ENCODE measurements at places on chromosomes 7 and 10.

DNA sequence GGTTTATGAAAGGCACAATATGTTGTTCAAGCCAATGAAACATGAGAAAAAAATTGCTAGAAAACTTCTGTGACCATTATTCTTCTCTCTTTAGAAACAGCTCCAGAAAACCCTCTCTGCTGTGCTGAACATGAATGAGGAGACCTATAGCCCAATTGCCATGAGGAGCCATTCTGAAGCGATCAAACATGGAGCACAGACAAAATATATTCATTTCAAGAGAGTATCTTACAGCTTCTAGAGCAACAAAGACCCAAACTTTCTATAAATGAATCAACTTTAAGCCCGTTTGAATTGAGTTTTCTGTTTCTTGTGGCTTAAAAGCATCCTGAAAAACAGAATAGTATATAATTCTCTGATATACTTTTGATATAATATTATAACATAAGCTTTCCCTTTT lies 83.4 kb upstream of the UCN3 start:
- DNase-seq = no peak

DNA sequence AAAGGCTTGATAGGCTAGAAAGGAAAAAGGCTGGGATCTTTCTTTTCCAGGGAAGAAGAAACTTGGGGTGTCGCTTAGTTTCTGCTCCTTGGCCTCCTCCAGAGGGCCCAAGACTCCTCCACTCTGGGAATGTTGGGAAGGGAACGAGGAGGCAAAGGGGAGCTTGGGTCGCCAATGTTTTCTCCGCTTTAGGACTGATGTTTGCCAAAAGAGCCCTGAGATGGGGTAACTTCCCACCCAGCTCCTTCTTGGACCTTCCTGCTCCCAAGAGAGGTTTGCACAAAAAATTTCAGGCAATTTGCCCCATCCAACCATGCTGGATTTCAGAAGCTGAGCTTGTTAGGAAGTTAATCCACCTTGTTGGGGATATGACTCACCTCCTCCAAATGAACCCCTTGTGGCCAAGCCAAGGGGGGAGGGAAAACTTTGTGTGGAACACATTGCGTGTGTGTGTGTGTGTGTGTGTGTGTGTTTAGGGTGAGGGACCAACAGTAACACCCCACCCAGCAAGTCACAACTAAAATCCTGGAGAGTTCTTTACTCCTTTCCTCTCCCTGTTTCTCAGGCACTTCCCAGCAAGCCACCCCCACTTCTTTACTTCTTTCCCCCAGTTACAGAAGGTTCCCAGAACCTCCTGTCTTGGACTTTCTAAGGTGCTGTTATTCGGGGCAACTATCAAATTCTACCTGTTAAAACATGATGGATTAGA lies 8.7 kb upstream of the HOXA2 start:
- no peak for DNase-seq

DNA sequence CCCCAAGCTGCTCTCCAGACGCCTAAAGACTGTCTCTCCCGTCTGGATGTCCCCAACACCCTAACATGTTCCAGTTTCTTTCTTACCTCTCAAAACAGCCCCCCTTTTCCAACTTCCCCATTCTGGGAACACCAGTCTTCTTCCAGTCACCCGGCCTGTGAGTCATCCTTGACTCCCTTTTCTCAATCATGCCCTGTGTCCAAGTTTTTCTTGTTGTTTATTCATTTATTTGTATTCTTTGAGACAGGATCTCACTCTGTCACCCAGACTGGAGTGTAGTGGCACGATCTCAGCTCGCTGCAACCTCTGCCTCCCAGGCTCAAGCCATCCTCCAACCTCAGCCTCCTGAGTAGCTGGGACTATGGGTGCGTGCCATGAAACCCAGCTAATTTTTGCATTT lies 15.6 kb downstream of the SNX10 start:
- no peak for DNase-seq

- no peak for DNase-seq
These were observed 12.0 kb downstream of the IFIT5 start for GRCh38 chr10:89426230-89426868.

DNA sequence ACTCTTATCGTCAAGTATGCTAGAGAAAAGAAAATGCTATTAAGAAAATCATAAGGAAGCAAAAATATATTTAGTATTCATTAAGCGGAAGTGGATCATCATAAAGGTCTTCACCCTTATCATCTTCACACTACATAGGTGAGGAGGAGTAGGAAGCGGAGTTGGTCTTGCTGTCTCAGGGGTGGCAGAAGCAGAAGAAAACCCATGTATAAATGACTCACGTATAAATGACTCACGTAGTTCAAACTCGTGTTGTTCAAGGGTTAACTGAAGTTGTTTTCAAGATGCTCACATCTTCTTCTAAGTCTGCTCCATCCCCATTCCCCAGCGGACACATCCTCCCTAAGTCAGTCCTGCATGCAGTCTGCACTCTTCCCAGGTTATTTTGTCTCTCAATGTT lies 72.4 kb downstream of the SFMBT2 start:
- no peak for DNase-seq

DNA sequence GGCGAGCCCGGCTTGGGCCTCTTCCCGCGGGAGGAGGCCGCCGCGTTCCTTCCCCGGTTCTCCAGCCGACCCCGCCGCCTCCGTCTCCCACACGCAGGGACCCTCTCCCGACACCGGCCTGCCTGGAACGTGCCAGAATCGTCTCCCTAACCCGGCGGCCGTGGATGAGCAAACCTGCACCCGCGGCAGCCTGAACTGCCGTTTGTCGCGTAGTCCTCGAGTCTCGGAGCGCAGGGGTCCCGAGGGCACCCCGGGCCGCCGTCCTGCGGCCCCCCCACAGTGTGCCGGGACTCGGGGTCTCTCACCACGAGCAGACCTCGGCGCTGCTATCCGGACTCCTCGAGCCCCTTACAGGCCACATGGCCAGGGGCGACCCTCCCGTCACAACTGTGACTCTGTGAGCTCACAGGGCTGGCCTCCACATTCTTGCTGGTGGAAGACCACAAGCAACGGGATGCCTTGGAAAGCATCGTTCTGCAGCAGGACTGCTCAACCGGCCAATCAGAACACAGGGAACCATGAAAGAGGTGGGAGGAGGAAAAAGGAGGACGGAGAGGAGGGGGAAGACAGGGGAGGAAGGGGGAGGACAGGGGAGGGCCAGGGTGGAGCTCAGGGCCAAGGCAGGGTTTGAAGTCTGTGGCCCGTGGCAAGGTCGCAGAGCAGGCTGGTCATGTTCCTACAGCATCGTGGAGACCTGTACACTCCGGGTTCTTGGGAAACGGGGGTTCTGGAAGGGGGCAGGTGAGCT lies 276.9 kb downstream of the DNAJB6 start:
- peak; percentile 33 for DNase-seq

DNA sequence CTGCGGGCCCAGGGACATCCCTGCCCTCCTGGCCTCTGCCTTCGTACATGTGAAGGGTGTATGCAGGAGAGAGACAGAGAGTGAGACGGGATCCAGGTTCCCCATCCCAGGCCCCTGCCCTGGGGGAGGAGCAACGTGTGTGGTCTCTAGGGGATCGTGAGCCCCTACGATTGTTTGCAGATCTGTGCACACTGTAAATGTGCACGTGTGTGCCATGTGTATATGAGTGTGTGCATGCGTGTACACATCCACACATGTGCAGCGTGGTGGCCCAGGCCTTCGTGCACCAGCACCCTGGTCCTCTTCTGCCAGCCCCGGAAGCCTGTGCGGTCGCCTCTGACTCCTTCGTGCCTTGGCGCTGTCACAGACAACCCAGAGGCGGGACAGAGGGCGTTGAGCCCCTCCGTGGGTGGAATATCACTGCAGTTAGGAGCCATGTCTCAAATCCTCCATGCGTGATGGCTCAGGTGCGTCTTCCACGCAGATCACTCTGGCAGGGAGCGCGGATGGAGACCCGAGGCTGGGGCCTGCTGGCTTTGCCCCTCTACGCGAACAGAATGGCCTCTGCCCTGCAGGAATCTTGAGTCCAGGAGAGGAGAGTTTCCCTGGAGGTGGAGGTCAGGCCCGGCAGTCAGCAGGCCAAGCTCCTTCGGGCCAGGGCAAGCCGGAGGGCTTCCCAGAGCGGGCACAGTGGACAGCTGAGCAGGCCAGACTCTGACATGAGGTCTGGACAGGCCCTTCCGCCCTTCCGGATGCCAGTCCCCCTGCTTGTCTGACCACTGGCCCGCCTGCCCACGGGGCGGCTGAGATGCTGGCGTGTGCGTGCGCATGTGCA lies 97.5 kb downstream of the UNCX start:
- DNase-seq = no peak

GRCh38 chr10:36254199-36254598 lies 612.1 kb upstream of the FZD8 start:
- no peak for DNase-seq

GRCh38 chr10:131252567-131253276 lies 58.8 kb downstream of the TCERG1L start:
- DNase-seq = no peak

DNA sequence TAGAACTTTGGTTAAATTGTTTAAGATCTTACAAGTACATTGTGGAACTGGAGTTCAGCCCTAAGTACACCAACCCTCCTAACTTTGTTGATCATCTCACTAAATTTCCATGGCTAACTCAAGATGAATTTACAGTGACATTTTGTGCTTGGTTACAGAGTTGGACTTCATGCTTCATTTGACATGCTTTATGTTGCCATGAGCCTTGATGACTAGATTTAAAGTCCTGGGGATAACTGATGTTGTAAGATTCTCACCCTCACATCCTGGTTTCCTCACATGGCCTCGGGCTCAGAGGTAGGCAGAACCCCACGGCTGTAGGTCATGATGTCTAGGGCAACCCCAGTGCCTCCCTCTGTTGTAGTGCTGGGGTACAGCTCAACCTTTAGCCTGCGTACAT lies 397.2 kb upstream of the IGFBP3 start:
- DNase-seq = no peak

All from NCI-H510A (cell line).